Activated CD4-positive, CD25-positive, alpha-beta regulatory T cell (primary cell): ENCODE measurements at places on chromosomes 12 and 14.

DNA sequence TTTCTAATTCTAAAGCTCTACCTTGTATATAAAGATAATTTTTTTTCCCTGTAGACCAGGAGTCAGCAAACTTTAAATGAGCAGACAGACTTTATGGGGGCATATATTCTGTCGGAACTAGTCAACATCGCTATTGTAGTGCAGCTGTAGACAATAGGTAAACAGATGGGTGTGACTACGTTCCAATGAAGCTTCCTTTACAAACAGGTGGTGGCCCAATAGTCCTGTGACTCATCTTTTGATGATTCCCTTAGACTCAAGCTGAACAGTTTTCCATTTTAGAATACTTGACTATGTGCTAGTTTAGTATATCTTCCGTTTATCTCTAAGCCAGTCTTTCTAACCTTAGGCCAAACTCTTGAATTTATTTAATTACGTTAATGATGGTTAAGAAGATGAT is 16.3 kb downstream of the MUCL1 start:
- DNase-seq, result no peak

GRCh38 chr14:52874389-52874788 is 76.5 kb downstream of the FERMT2 start:
- no peak for DNase-seq

DNA sequence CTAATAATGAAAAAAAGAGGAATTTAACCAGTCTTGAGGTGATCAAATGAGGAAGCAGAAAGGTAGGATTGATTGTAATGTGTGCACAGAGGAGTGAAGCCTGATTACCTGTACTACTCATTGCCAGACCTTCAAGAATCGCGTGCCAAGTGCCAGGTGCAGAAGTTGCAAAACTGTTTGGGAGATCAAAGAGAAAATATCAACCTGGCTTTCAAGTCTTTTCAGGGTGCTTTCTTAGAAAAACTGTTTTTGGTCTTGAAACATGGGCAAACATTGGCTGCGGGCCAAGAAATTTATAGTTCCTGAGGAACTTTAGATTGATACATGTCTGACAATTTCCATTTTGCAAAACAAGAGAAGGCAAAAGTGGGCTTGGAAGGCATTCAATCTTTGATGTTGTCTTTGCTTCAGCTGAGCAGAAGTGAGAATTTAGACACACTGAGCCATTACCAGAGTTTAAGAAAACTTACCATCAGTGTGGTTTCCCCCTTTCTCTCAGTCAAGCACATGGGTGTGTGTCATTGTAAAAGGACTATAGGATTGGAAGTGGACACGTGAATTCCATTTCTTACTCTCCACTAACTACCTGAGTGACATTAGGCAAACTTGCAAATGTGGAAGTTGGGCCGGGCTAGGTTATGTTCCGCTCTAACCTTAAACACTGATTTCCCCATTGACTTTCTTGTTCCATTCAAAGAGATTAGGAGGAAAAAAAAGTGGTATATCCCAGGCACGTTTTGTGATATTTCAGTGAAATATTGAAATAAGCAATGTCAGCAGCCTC is 486.2 kb downstream of the DIO2 start:
- no peak for DNase-seq

GRCh38 chr12:114343585-114344302 is 62.2 kb downstream of the TBX5 start:
- no peak for DNase-seq

DNA sequence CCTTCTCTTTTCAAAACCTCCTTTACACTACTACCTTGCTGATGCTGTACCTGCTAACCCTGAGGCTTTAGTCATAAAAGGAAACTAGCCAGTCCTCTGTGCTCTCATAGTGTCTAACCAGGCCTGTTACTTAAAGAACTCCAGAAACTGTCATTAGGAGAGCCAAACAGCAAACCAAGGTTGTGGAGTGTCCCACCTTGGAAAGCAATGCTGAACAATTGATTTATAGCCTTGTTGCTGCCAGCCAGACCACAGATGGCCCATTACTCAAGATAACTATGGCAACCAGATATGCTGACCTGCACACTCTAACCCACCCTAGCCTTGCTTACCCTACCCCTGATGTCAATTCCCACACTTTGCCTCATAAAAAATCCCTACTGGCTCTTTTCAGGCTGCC is 26.5 kb upstream of the BCAT1 start:
- no peak for DNase-seq
